Fibroblast of skin of abdomen (primary cell): ENCODE measurements at places on chromosomes 12 and 14.

DNA sequence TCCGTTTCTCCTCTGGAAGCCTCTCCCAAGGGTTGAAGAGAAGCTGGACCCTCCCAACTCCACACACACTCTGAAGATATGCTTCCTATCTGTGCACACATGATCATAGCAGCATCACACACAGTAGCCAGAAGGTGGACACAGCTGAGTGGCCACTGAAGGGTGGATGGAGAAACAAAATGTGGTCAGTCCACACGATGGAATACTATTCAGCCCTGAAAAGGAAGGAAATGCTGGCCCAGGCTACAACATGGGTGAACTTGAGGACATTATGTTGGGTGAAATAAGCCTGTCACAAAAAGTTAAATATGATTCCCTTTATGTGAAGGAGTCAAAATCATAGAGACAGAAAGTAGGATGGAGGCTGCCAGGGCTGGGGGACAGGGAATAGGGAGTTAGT lies 43.9 kb upstream of the DLK1 start:
- DNase-seq: no peak

DNA sequence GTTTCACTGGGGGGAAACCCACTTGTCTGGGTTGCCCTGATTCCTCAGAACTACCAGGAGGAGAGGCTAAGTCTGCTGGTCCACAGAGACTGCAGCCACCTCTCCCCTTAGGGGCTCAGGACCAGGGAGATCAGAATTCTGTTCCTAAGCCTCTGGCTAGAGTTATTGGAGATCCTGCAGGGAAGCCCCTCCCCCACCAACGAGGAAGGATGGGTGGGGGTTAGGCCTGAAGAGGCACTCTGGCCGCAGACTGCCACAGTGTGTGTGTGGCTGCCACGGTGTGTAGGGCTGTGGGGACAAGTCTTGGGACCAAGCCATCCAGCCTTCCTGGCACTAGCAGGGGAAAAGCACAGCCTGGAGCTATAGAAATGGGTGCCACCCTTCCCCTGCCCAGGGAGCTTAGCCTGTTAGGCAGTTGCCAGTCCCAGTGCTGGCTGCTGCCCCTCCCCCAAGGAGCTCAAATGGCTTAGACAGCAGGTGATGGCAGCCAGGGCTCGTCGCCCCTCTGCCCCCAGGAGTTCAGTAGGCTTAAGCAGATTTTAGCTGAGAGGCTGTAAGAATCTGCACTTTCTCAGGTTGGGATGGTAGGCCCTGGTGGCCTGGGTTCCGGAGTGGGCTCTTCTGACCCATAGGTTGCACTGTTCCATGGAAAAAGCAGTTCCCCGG lies 107.7 kb downstream of the ERGIC2 start:
- DNase-seq: no peak

DNA sequence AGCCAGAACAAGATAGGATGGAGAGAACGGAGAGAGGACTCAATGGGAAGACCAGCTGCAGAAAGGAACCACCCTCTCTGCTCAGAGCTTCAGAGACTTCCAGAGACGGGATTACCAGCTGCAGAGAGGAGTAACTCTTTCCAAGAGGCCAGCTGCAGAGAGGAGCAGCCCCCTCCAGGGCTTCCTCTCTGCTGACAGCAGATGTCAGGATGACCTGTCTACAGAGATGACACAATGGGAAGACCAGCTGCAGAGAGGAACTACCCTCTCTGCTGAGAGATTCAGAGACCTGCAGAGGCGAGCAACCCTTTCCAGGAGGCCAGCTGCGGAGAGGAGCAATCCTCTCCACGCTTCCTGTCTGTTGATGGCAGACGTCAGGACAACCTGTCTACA lies 61.8 kb downstream of the KLRG1 start:
- no peak for DNase-seq

DNA sequence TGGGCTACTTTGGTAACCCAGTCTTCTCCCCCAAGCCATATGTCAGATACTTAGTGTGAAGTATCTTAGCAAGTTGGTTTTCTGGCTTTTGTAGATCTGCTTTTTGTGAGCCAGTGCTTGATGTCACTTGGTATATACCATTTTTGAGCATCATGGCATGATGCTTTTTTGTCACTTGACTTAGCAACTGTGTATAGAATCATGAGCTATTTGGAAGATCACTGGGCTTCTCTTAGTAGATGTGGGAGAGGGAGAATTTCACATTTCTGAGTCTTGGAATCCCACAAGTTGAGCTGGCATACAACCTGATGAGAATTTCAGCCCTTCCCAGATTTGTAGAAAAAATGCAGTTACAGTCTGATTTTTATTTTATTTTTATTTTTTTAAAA lies 24.9 kb downstream of the AEBP2 start:
- no peak for DNase-seq

GRCh38 chr12:20369305-20370013 lies 1.1 kb downstream of the PDE3A start:
- peak; percentile 66 for DNase-seq

DNA sequence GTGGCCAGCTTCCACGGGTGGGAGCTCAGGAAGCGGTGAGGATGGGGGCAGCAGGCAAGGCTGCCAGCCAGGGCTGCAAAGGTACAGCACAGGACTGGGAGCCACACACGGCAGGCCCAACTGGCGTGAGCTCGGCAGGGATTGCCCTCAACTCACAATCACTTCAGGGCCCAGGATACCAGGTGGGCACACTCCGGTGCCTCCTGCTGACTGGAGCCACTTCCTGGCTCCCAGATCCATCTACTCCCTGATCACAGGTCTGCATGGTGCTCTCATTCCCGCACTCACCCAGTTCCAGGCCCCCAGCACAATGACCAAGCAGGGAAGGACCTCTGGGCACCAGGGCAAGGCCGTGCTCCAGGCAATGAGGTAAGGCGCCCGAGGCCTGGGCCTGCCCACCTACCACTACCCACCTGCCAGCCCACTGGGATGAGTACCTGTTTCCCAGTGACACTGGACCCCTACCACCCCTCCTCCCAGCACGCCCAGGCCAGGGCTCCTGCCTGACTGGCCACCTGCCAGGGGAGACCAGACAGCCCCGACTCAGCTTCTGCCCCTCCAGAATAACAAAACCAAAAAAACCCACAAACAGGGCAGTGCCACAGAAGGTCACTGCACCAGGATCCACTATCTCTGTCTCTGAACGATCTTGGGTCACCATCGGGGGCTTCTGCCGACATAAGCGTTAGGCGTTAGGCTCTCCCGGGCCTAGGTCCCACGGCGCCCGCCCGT lies 1.8 kb downstream of the JAG2 start:
- DNase-seq: no peak

DNA sequence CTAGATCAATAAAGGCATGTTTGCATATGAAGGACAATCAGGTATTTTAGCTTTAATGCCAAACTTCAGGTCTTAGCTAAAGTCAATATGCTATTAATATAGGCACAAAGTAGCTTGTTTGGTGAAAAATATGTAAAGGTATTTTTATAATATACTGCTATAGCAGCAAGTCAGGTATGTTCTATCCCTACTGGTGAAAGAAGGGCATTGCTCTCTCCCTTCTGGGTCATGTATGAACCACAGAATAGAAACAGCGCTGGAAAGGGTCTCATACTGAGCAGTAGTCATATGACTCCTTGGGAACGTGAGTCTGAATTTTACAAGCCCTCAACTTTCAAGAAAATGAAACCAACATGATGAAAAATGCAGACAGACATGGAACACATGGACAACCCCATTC lies 314.6 kb downstream of the GRIN2B start:
- DNase-seq: no peak

DNA sequence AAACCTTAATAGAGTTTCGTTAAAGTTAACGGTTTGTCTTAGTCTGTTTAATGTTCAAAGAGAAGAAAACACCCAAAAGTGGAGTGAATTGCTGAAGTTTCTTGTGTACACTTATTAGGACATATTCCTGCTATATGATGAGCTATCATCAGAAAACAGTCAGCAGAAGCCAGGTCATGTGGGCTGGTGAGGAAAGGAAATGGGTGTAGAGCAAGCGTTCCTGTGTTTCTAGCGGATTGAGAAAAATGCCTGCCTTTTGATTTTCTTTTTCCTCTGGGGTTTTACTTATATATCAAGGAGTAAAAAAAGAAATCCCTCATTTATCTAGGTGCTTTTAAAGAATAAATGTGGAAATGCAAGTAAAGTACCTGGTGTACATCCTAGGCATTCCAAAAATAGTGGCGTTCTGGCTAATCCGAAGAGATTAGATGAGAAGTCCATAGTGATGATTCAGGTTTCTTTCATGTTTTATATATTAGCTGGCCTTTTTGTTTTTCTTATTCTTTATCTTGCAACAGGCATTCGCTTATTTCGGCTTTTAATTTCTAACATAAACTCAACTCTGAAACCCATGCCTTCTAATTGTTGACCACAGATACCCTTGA lies 50.7 kb downstream of the FLRT2 start:
- DNase-seq: no peak

GRCh38 chr14:91883753-91884152 lies 16.4 kb upstream of the TC2N start:
- DNase-seq: no peak
